Left kidney (tissue), 8 donors: ENCODE measurements at places on chromosomes 2 and 18.

DNA sequence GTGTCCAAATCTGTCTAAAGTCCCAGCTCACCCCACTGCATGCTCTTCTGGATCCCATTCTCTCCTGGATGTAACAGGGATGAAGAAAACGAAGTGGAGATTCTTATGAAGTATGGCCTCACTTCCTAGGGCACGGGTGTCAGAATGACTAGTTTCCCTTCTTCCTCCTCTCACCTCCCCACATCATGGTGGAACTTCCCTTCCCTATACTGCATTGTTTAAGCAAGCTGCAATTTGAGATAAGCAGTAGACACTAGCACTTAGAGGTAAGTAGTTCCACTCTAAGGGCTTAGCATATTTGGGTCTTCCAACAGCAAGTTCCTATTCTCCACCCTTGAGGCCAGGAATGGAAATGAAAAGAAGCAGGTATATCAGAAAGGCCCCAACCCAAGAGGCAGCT is 29.7 kb downstream of the SLC4A5 start:
- no peak for DNase-seq

- no peak for DNase-seq
Measured at GRCh38 chr2:118850901-118851415, 3.5 kb upstream of the EN1 start.

GRCh38 chr18:24009651-24010333 is 4.8 kb upstream of the TTC39C start:
- no peak for DNase-seq

DNA sequence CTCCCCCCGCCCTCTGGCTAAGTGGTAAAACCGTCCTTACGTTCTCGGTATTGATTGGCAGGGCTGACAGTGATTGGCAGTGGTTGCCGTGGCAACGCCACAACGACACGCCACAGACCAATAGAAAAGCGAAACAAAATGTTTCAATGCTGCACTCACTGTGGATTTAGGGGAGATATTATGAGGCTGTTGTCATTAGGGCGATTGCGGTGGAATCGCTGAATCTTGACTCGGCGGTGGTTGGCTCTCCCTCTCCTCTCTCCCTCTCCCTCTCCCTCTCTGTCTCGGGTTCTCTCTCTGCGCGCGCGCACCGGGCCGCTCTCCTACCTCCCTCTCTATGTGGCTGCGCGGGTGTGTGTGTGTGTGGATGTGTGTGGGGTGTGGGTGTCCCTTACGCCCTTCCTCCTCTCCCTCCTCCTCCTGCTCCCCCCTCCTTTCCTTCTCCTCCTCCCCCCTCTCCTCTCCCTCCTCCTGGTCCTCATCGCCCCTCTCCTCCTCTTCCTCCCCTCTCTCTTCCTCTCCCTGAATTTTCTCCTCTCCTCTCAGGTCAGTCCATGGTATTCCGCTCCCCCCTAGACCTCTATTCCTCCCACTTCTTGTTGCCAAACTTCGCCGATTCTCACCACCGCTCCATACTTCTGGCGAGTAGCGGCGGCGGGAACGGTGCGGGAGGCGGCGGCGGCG is at the start of gene SIX3:
TSS of gene SIX3 (plus strand) at position 152 of the 684 bp plus-strand sequence. CDS start at position 555, 403 bp downstream.
- DNase-seq, result no peak

DNA sequence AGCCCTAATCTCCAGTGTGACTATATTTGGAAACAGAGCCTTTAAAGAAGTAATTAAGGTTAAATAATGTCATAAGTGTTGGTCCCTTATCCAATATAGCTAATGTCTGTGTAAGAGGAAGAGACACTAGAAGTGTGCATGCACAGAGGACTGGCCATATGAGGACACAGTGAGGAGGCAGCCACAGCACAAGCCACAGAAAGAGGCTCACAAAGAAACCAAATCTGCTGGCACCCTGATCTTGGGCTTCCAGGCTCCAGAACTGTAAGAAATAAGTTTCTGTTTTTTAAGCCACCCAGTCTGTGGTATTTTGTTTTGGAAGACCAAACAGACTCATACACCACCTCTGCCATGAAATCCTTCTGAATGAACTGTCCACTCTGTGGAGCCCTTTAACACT is 186.4 kb upstream of the SLC39A10 start:
- DNase-seq, result no peak

DNA sequence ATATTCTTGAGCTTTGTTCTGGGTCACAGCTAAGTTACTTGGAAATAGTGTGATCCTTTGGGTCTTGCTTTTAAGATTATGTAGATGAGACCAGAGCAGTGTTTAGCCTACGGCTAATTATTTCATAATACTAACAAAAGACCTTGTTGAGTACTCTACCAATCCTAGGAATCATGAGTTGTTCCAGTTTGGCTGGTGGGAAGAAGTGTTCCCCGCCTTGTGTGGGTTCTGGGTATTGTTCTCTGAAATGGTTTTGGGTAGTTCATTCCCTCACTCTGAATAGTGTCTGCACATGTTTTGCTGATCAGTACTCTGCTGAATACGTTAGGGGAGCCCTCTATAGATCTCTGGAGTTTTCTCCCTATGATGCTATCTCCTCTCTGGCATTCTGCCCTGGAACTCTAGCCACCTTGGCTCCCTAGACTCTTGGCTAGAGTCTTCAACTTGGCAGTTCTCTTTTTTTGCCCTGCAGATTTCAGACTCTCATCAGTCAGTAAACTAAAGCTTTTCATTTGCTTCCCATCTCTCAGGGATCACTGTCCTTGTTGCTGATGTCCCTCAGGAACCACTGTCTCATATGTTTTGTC is 48.4 kb downstream of the NEMP2 start:
- DNase-seq, result no peak

GRCh38 chr2:25078170-25079049 is 36.5 kb downstream of the EFR3B start:
- DNase-seq, result no peak

GRCh38 chr2:172698041-172698863 is 37.4 kb upstream of the RAPGEF4 start:
- no peak for DNase-seq

DNA sequence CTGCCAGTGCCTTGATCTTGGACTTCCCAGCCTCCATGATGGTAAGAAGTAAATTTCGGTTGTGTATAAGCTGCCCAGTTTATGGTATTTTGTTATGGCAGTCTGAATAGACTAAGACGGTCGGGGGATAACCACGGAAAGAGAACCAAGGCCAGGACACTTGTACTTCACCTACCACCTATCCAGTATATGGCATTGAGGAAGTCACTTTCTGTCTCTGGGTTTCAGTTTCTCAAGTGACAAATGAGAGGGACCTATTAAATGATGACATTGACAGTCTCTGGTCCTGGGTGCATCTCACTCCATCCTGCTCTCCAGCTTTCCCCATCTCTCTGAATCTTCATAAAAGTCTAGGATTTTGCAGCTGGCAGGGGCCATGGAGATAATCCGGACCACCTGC is 183.8 kb upstream of the MSH6 start:
- no peak for DNase-seq

DNA sequence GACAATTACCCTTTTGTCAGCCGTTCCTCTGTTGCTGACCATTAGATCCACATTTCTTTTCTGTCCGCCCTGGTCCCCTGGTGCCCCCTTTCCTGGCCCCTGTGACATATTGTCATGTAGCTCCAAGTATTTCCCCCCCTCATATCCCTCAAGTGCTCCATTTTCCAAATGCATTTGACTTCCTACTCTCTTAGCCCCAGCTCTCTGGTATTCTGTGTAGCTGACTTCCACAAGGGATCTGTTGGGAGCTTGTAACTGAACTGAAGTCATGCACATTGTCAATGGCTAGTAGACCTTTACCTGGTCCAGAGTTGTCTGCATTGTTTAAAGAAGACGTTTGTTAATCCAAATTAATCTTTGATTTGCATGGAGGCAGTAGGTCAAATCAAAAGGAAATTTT is 34.8 kb downstream of the LIPG start:
- no peak for DNase-seq

DNA sequence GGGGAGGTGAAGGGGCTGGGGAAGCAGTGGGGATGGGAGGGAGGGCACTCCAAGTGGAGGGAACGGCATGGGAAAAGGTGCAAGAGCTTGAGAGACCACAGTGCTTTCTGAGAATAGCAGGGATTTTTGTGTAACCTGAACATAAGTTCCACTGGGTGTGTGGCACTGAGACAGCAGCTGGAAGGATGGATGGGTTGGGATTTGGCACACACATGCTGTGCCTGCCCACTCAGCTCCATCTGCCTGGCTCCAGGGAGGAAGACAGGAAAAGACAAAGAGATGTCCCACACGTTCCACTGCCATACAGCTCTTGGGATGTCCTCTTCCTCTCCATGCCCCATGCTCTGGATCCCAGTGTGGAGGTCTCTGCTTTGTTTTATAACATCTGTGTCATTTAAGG is 114.1 kb upstream of the TEX51 start:
- DNase-seq, result no peak

DNA sequence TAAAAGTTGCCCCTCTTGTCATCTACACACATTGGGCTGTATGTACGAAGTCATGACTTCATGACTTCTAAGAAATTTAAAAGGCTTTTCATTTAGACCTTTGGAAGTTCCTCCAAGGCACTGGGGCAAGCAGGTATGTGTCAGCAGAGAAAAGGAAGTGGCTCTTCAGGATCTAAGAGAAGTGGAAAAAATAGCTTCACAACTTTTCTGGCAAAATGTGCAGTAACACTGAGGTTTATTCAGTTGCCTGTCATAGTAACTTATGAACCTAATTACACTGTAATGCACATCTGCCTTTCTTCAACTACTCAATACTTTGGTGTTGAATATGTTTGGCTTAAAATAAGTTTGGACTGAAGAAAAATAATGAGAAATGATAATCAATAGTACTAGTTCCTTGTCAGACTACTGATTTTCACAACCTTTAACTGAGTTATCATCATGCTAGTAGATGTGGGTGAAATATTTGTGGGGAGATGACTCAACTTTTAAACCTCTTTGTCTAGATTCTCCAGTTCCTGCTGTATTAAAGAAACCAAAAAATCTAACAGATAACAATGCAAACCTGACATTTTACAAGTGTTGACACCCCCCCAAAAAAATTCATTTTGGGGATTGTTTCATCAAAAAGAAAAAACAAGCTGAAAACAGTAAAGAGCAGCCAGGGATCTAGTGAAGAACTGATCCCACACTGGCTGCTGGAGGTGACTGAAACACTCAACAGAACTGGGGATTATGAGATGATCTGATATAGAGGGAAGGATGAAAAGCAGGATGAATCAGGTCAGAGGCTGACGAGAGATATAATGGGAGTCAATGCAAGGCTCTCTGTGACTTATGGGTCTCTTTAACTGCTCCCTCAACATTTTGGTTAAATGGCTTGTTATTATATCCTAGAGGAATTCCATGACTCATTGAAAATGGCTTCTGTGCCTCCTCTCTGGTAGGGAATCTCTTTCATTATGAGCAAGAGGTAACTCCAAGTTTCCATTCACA is 84.6 kb downstream of the COLEC12 start:
- no peak for DNase-seq

DNA sequence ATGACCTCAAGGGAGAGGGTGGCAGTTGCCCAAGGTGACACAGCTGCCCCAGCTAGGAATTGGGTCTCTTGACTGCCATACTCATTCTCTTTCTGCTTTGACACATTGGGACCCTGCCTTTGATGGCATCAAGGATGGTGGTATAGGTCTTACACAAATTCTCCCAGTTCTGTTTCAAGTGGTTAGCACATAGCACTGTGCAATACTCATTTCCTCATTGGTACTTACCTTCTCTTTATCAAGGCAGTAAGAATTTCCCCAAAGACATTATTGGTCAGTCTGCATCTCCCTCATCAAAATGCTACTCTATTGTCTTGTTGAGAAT is 35.9 kb upstream of the CCDC93 start:
- no peak for DNase-seq
